Fibroblast of lung (primary cell): ENCODE measurements at places on chromosomes 6 and 20. TPM values are rescaled to one million over a fixed set of nuclear protein-coding genes. Genes with fewer than 3 reads are reported as not detected.

GRCh38 chr6:31227143-31227542, 44.7 kb downstream of the HLA-C start:
- DNase-seq = no peak

DNA sequence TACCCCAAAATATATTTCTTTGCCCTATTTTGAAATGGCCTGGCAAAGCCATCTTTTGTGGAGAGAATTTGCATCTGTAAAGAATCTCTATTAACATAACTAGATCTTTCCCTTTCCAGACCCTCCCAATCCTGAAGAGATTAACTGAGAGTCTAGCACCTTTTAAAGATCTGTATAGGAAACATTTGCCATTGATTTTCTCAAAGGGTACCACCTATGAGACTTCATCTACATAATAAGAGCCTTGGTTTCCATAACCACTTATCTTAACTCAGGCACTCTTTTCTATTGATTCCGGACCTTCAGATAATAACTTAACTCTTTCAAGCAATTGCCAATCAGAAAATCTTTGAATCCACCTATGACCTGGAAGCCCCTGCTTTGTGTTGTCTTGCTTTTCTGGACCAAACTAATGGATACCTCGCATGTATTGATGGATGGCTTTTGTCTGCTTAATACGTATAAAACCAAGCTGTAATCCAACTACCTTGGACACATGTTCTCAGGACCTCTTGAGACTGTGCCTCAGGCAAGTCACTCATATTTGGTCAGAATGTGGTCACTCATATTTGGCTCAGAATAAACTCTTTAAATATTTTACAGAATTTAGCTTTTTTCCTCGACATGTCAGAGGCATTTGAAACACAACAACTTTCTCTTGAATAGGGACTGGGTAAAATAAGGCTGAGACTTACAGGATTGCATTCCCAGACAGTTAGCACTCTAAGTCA, 31.4 kb downstream of the SLC22A2 start:
- no peak for DNase-seq

DNA sequence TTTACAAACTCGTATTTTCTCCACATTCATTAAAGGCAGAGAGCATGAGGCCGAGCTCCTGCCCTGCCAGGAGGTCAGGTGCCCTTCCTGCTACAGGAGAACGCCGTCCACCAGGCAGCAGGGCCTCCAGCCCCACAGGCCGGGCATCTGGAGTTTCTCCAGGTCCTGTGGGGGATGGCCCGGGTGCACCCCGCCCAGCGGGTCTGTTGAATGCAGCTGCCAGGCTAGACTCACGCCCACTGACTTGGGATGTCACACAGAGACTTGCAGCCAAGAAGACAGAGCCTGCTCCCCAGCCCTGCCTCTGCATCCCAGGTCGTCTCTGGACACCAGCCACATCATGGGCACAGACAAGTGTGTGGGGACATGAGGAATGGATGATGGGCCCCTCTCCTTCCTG, 376.4 kb downstream of the CDH4 start:
- DNase-seq = no peak

DNA sequence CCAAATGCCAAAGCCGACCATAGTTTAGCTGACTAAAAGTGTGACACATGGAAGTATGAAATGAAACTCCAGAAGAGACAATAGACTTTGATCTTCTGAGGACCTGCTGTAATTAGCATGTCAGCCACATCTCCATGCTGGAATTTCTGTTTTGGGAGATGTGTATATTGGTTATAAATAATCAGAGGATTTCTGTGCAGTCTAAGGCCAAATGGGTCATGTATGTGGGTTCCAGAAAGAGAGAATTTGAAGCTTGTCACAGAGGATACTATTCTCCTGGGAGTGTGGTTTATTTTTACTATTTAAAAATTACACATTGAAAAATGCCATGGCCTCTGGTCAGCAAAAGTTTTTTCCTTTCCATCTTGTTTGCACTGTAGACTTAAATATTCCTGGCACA, 405.5 kb upstream of the PLCB4 start:
- no peak for DNase-seq

- no peak for DNase-seq
Measured at GRCh38 chr20:15033891-15034290, 696.5 kb upstream of the FLRT3 start.

RAMACL gene
- total RNA-seq = 2.3 and 5.0 TPM in 2 replicates

SLC17A3 gene
- not detected in 2 replicates for total RNA-seq
